CD8-positive, alpha-beta T cell (primary cell): ENCODE measurements at places on chromosomes 5 and 9. TPM values are rescaled to one million over a fixed set of nuclear protein-coding genes. Genes with fewer than 3 reads are reported as not detected.

Gene ZNF879
- total RNA-seq: 5.8 TPM

Gene DMGDH
- total RNA-seq: not detected

Gene SETD9
- 2.9 TPM for total RNA-seq

Gene PRELID2
- not detected for total RNA-seq

Gene SAP30L
- 25.4 TPM for total RNA-seq

Gene IL13
- not detected for total RNA-seq

Gene DDX4
- not detected for total RNA-seq

Gene HTR4
- total RNA-seq: not detected

Gene TAF1L
- not detected for total RNA-seq

Gene NADK2
- total RNA-seq: 11.1 TPM

Gene TSSK1B
- total RNA-seq: not detected

Gene ACOT12
- not detected for total RNA-seq

Gene PIP5K1B
- total RNA-seq: 0.43 TPM

Gene TAL2
- total RNA-seq: not detected

Gene GLRA1
- total RNA-seq: not detected

Gene FOXE1
- total RNA-seq: not detected

Gene RABEPK
- 6.9 TPM for total RNA-seq

Gene EIF4E1B
- total RNA-seq: not detected

Gene KIF3A
- total RNA-seq: 14.8 TPM

Gene BARHL1
- not detected for total RNA-seq

Gene FGFR4
- 2.6 TPM for total RNA-seq

Gene IL7R
- total RNA-seq: 310 TPM

Gene PSD2
- total RNA-seq: 0.30 TPM

Gene SAXO1
- total RNA-seq: not detected

Gene MOB3B
- total RNA-seq: 0.11 TPM

Gene BTNL9
- total RNA-seq: not detected

Gene ORM1
- not detected for total RNA-seq

Gene BHMT2
- not detected for total RNA-seq

Gene NUDT12
- total RNA-seq: 0.44 TPM

Gene NPR3
- total RNA-seq: not detected

Gene LTC4S
- 3.2 TPM for total RNA-seq

Gene IFNA16
- not detected for total RNA-seq

Gene SLC6A3
- not detected for total RNA-seq

Gene WWC1
- total RNA-seq: not detected

Gene GRK6
- 133 TPM for total RNA-seq

Gene FBXL7
- total RNA-seq: not detected

Gene TMEM267
- total RNA-seq: 9.3 TPM

Gene BRD3
- total RNA-seq: 34.3 TPM

Gene IRX2
- total RNA-seq: not detected

Gene ANKRD33B
- total RNA-seq: 1.4 TPM

Gene GPR21
- total RNA-seq: not detected

Gene PTGR1
- not detected for total RNA-seq

Gene FLT4
- 11.1 TPM for total RNA-seq

Gene HMCN2
- total RNA-seq: not detected
